ENCODE measurements at places on chromosomes 7 and 10. TPM values are rescaled to one million over a fixed set of nuclear protein-coding genes. Genes with fewer than 3 reads are reported as not detected.
A peak's percentile ranks its signal among the peaks of the same experiment; 100 is the strongest.

The SPAM1 gene
- total RNA-seq, result not detected

The PTF1A gene
- total RNA-seq, result not detected

The SLC16A9 gene
- 0.40 TPM for total RNA-seq

The ATE1 gene
- 36.9 TPM for total RNA-seq

The CPXM2 gene
- total RNA-seq, result 4.1 TPM

The DNA2 gene
- total RNA-seq, result 1.5 TPM

DNA sequence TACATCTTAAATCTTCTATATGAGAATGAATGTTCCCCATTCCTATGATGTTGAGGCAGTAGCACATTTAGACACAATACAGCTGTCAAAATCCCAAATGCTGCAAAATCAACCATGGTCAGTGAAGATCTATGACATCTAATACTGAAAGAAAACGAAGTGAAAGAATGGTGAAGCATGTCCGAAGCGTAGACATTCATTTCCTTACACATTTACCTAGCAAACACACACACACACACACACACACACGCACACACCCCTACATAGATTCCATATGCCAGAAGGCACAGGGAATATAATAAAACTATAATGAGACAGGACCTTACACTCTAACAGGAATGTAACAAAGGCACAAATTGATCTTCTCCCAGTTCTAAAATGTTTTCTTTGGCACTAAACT is 32.5 kb downstream of the CCDC6 start:
- DNase-seq, result no peak

- DNase-seq, result no peak
Measured at GRCh38 chr10:57864765-57865680, 402.7 kb downstream of the IPMK start.

- DNase-seq, result no peak
Measured at GRCh38 chr7:99155211-99155610, 11.3 kb upstream of the SMURF1 start.

- DNase-seq, result no peak
Measured at GRCh38 chr10:98267069-98267893, 713 bp downstream of the LOXL4 start.

DNA sequence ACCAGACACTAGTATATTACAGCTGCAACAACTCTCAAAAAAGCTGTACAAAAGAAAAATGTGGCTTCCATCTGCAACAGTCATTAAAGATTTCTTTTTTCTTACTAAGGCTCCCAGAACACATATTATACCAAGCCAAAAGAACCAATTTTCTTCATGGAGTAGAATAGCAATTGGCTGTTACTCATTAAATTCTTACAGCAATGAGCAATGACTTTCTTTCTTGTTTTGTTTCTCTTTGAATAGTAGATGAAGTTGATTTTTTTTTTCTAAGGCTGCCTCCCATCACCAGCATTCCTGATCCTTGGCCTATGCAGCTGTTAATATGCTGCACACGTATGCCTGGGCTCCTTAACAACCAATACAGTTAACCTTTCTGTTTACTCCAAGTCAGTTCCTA is 36.6 kb upstream of the SPOCK2 start:
- DNase-seq, result no peak

GRCh38 chr10:84497978-84498377 is 169.6 kb downstream of the CCSER2 start:
- no peak for DNase-seq

DNA sequence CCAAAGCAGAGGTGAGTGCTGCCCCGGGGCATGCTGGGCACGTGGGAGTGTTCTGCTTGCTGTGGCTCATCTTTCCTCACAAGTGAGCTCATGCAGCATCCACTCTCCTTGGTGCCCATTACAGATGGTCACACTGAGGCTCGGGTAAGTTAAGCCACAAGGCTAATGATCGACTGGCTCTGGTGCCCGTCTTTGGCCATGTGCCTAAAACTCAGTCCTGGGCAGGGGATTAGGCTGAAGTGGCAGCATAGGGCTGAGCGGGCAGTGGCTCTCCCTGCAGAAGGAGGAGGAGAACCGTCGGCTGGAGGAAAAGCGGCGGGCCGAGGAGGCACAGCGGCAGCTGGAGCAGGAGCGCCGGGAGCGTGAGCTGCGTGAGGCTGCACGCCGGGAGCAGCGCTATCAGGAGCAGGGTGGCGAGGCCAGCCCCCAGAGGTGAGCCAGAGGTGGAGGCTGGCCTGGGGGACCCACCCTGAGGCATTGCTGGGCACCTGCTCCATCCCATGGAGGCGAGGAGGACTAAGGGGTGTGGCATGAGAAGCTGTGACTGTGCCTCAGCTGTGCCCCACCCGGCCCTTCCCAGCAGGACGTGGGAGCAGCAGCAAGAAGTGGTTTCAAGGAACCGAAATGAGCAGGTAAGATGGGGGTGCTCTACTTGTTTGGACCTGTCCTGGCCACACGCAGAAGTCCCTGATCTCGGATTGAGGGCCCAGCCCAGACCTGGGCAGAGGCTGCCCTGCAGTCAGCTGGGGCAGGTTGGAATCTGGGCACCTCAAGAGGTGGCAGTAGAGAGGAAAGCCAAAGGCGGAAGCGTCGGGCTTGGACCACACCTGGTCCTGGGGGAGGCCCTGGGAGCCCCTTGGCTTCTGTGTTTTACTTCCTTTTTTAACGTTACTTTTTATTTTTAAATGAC is 7.3 kb downstream of the PGAM2 start:
- DNase-seq, result peak; percentile 21

- DNase-seq, result no peak
Measured at GRCh38 chr7:130352194-130353074, 7.8 kb downstream of the CPA5 start.

DNA sequence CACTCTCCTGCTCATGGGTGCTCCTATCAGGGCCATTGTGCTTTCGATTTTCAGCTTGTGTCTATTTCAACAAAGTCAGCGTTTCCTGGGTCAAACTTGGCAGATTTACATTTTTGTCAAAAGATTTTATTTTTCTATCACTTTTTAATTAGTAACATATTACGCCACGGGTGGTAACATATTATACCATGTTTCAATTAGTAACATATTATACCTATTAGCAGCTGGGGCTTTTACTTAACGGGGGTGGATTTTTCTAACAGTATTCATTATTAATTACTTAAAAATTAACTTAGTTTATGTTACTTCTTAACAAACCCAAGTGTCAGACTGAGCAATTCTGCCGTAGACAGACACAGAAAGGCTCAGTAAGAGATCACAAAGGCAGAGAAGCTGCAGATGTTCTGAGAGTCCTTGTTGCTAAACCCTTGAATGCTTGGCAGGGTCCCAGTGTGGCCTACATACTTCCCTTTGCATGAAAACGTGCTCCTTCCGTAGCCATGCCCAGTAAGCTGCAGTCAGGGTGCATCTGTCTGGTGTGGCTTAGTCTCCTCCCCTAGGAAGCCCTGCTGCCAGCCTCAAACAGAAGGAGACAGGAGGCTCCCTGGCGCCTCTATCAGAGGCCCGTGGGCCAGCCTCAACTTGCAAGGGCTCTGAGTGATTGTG is 263.1 kb upstream of the CXCL12 start:
- DNase-seq, result peak; percentile 46

DNA sequence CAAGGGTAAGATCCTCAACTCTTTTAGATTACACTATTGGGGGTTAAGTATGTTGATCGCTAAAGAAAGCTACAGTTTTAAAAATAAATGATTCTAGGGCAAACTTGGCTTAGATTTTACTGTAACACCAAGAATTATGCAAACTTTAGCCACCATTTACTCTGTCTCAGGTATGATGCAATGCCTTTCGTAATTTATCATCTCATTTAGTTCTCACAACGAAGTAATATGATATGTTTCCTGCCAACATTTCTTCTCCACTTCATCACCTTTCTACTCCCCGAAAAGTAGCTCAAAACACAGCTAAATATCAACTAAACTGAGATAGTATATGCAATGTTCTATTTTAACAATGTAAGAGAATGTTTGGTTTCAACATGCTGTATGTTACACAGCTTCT is 21.1 kb downstream of the FAM133B start:
- DNase-seq, result no peak

Measured in left ventricle myocardium superior (tissue), 1 donor.